ENCODE measurements at places on chromosomes 12 and 14. TPM values are rescaled to one million over a fixed set of nuclear protein-coding genes. Genes with fewer than 3 reads are reported as not detected.

The OASL gene
- not detected for total RNA-seq

The NID2 gene
- total RNA-seq = 6.1 TPM

The SERPINA1 gene
- not detected for total RNA-seq

The PMCH gene
- not detected for total RNA-seq

The ABCC9 gene
- total RNA-seq = not detected

The METTL1 gene
- total RNA-seq = 41.9 TPM

The JPH4 gene
- 46.7 TPM for total RNA-seq

The ADCK1 gene
- 11.0 TPM for total RNA-seq
